ENCODE measurements at places on chromosomes 13 and 19. TPM values are rescaled to one million over a fixed set of nuclear protein-coding genes. Genes with fewer than 3 reads are reported as not detected.

DNA sequence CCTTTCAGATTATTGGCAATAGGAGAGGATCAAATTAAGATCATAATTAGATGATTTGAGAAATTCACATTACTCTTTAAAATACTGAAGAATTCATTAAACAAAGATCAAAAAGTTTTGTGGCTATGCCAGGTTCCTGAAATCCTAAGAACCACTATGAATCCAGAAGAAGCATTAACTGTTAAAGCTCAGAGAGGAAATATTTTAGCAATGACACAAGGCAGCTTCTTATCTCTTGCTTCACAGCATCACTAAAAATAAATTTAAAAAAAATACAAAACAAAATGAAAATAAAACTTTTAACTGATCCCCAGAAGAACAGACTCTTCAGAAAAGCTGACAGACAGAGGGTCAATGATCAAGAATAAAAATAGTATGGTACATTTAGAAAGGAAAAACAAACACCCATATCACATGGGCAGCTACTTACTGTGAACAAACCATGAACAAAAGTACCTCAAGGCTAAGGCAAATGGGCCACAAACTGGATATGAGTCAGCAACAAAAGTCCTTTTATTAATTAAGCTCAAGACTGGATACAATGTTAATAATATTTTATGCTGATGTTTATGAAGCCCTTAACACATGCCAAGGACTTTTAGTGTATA lies 19.6 kb downstream of the RNF6 start:
- ATAC-seq = no peak
- H3K36me3 ChIP-seq = peaks cover 38% of the 10 kb centered on the region
- no peak overlapping the region for H3K27ac ChIP-seq
- no peaks in the 10 kb centered on the region for H3K27me3 ChIP-seq
- peaks cover 4% of the 10 kb centered on the region for H3K4me1 ChIP-seq
- no peak overlapping the region for H3K4me3 ChIP-seq

The LAIR1 gene
- total RNA-seq = 2.2 TPM

- no peak overlapping the region for H3K4me3 ChIP-seq
- no peaks in the 10 kb centered on the region for H3K4me1 ChIP-seq
- H3K27ac ChIP-seq = no peak overlapping the region
- ATAC-seq = no peak
- no peaks in the 10 kb centered on the region for H3K36me3 ChIP-seq
- H3K27me3 ChIP-seq = peaks cover 10% of the 10 kb centered on the region
These were observed 470 bp upstream of the GRTP1 start for GRCh38 chr13:113364311-113364889.

DNA sequence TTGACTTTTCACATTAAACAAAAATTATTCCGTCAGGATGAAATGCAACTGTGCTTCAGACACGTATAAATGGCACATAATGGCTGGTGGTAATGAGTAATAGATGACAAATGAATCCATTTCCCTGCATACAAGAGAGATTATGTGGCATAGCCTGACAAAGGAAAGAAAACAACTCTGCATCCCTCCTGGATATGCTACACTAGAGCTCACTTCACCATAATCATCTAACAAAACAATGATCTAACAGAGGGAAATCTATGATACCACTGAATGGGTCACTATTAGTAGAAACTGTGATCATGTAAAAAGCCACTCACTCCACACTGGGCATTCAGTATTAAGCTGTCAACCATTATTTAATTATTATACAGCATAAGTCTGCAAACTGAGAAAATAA lies 1498.4 kb downstream of the EFNB2 start:
- H3K36me3 ChIP-seq = no peaks in the 10 kb centered on the region

The PPP1R12C gene
- total RNA-seq = 94.8 TPM

DNA sequence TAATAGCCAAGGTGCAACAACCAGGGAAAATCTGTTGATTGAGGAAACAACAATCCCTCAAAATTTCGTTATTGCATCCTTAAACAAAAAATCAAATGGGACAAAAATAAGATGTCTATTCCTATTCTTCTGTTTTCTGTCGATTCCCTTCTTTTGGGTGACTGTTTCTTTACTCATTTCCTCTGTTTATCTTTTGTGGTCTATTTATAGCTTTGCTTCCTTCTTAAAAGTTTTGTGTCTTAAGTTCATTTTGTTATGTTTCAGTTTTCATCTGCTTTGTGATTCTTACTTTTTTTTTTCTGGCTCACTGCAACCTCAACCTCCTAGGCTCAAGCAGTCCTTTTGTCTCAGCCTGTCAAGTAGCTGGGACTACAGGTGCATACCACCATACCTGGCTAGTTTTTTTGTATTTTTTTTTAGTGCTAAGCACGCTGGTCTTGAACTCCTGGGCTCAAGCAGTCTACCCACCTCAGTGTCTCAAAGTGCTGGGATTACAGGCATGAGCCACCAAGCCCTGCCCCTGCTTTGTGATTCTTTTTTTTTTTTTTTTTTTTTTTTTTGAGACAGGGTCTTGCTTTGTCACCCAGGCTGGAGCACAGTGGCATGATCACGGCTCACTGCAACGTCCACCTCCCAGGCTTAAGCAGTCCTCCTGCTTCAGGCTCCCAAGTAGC lies 10.4 kb downstream of the ZNF146 start:
- ATAC-seq = peak; percentile 50
- H3K27me3 ChIP-seq = no peaks in the 10 kb centered on the region
- peaks cover 100% of the 10 kb centered on the region for H3K36me3 ChIP-seq
- peaks cover 22% of the 10 kb centered on the region for H3K4me1 ChIP-seq
- H3K4me3 ChIP-seq = peak overlapping the region; percentile 45
- peak overlapping the region; percentile 3 for H3K27ac ChIP-seq

DNA sequence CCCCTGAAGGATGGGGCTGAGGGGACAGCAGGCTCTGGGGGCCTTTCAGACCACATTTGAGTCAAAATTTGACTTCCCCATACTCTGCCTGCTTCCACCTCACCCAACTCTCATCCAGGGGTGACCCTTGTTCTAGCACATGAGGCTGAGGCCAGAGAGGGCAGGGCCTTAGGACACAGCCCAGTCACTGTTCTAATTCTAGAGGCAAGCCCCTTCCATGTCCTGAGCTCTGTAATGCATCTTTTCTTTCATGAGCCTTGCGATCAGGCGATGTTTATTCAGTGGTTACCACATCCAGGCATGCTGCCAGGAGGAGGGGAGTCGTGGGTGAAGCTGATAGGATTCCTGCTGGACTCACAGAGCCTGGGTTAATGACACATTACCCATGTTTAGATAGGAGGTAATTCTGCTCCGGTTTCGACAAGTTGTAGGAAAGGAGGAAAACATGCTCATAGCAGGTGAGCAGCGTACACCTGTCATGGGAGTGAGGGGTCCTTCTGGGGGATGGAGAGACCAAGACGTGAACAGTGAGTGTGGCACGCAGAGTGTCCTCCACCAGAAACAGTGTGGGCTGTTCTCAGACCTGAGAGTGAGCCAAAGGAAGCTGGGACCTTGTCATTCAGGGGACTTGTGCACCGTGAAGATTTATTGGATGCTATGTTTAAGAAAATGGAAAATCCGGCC lies 9.3 kb downstream of the RPS9 start:
- peaks cover 38% of the 10 kb centered on the region for H3K4me1 ChIP-seq
- H3K27me3 ChIP-seq = no peaks in the 10 kb centered on the region
- H3K4me3 ChIP-seq = peak overlapping the region; percentile 91
- H3K27ac ChIP-seq = peak overlapping the region; percentile 83

DNA sequence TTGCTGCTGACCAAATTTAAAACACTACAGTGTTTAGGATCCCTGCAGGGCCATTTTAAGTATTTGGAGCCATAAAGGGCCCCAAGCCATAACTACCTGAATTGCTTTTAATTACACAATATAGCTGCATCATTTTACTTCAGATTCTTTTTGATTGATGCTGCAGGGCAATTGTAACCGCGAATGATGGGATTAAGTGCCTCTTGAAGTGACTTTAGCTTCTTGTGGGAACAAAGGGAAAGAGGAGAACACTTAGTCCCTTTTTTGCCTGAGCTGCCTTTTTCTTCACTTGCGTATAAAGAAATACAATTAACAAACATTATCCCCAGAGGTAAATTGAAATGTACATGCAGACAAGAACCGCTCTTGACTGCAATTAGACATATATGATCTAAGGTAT lies 228.5 kb downstream of the ZIC5 start:
- no peak overlapping the region for H3K27ac ChIP-seq
- ATAC-seq = no peak
- H3K4me1 ChIP-seq = no peaks in the 10 kb centered on the region
- no peaks in the 10 kb centered on the region for H3K36me3 ChIP-seq
- no peak overlapping the region for H3K4me3 ChIP-seq

DNA sequence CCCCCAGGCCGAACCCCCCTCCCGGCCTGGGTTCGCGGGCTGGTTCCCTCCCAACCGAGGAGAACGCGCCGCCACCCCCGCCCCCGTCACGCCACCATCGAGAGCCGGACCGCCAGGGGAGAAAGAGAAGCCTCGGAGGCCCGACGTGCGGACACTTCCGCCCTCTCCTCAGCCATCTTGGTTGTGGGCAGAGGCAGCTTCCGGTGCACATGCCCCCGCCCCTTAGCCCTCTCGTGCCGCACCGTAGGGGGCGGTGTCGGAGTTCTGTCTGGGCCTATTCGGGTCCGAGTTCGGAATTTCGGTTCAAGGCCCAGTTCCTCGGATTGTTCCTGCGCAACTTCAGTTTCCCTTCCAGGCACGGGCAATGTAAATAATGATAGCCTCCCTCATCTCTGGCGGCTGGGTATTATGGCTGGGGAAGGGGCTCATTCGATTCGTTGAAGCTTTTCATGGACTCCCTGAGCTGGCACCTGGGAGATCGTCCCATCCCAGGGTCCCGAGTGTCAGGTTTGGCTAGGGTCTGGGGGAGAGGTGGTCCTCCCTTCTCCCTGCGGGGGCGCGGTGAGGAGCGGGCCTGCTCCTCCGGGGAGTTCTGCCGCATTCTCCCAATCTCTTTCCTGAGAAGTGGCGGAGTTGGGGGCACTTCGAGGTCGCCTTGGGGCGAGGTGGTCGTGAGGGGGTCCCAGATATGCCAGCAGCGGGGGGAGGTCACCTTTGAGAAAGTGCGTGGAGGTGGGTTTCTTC lies at the start of the genes IER2 and STX10:
IER2 (plus strand) TSS at position 225 of the 744 bp plus-strand sequence. CDS start 2,776 bp downstream, outside the sequence.
STX10 (minus strand) TSS at position 189 of the 744 bp plus-strand sequence. CDS start 202 bp downstream, outside the sequence.
- H3K27me3 ChIP-seq = no peaks in the 10 kb centered on the region
- peak within 1 kb of the TSS; percentile 99 for H3K27ac ChIP-seq
- H3K4me3 ChIP-seq = peak within 1 kb of the TSS; percentile 99
- ATAC-seq = peak; percentile 51

DNA sequence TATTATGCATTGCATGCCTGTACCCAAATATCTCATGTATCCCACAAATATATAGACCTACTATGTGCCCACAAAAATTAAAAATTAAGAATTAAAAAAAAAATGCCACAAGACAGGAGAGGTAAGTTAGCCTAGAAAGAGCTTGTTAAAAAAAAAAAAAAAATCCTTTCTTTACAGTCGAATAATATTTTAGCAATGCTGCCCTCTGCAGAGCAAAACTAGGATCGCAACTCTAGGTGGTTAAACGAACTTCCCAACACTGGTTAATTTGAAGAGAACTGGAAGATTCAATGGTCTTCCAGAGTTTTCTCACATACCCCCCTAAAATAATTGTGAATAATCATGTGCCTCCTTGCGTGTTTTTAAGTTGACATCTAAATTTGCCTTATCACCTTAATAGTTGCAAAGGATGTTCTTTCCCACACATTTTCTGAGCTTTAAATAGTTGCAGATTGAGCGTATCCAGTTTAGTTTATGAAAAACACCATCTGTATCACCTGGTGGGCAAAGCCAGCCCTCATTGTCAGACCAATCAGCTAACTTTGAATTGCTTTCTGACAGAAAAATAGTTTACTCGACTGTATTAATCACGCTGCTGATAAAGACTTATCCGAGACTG lies 47.4 kb upstream of the RCBTB2 start:
- no peak overlapping the region for H3K4me3 ChIP-seq
- peaks cover 5% of the 10 kb centered on the region for H3K4me1 ChIP-seq
- no peaks in the 10 kb centered on the region for H3K27me3 ChIP-seq
- no peak overlapping the region for H3K27ac ChIP-seq

DNA sequence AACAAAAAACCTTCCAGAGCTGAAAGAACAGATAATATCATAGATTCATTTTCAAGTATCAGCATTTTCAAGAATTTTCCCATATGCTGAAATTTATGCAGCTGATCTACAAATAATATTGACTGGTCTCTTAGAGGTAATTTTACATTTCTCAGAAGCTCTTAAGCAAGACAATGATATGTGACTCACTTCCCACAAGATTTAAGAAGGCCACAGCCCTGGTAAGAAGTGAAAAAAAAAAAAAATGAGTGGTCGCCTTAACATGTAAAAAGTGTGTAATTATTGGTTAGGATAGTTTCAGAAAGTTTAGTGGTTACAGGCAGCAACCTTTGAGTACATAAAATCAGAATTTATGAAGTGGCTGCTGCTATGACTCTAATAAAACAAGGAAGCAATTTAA lies 54.5 kb downstream of the NUFIP1 start:
- no peaks in the 10 kb centered on the region for H3K36me3 ChIP-seq
- H3K27me3 ChIP-seq = peaks cover 7% of the 10 kb centered on the region
- ATAC-seq = peak; percentile 79
- peak overlapping the region; percentile 4 for H3K27ac ChIP-seq
- no peaks in the 10 kb centered on the region for H3K4me1 ChIP-seq

GRCh38 chr19:56119582-56119978 lies 1.5 kb downstream of the ZNF787 start:
- H3K27me3 ChIP-seq = no peaks in the 10 kb centered on the region
- no peak for ATAC-seq
- peak overlapping the region; percentile 91 for H3K27ac ChIP-seq

- H3K36me3 ChIP-seq = peaks cover 60% of the 10 kb centered on the region
- no peak overlapping the region for H3K27ac ChIP-seq
- no peak for ATAC-seq
- H3K4me1 ChIP-seq = peaks cover 5% of the 10 kb centered on the region
- H3K27me3 ChIP-seq = no peaks in the 10 kb centered on the region
- H3K4me3 ChIP-seq = no peak overlapping the region
These were observed 60.4 kb downstream of the DNAJC15 start for GRCh38 chr13:43083750-43084149.

The DPF1 gene
- 1.1 TPM for total RNA-seq

GRCh38 chr19:789701-790060 lies 7.6 kb upstream of the PTBP1 start:
- no peaks in the 10 kb centered on the region for H3K4me1 ChIP-seq
- no peaks in the 10 kb centered on the region for H3K36me3 ChIP-seq
- H3K27ac ChIP-seq = no peak overlapping the region
